ENCODE measurements at places on chromosomes 7 and 10.

DNA sequence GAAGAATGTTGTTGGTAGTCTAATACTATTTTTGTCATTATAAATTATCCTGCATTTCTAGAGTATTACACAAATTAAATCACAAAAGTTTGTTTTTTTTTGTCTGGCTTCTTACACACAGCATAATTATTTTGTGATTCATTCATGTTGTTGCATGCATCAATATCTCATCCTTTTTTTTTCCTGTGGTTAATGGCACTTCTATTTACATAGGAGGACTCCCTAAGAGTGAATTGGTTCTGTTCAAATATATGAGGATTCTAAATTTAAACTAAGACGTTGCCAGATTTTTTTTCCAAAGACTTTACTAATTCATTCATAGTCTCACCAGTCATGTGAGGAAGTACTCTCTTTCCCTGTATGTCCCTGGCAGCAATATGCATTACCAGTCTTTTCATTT, 303.3 kb downstream of the GPR37 start:
- DNase-seq = no peak

GRCh38 chr10:47449979-47450378, 33.9 kb downstream of the ANXA8 start:
- no peak for DNase-seq

GRCh38 chr7:95056107-95056739, 148.8 kb downstream of the PPP1R9A start:
- DNase-seq = no peak

- no peak for DNase-seq
Measured at GRCh38 chr7:158487631-158488151, 99.9 kb downstream of the PTPRN2 start.

GRCh38 chr10:69766161-69766910, 35.4 kb upstream of the COL13A1 start:
- no peak for DNase-seq

DNA sequence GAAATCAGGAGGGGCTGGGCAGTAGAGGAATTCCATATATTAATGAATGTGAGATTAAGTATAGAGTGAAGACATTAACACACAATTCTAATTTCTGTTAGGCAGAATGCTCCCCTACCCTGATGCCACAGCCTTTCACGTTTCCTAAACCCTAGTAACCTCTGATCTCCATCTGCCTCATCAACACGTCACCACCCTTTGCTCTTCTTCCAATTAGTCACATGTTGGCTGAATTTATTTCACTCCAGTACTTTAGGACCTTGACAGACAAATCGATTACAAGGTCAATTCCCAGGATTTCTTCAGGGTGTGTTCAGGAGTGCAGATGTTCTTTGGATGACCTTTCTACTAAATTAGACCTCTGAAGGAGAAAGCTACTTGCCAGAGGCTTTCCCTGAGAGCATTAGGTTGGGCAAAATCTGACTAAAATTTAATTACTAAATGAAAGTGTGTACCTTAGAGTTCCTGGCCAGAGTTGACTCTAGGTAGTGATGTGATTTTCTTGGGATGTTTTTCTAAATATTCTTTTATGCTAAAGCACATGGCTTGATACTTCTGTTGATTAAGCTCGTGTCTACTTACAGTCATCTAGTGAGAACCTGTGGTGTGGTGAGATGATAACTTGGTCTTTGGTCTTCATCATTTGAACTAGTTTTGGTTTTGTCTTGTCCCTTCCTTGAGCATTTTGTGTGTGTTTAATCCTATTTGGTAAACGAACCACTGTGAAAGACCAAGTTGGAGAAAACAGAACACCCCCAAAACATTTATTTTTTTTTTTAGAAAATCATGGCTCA, 12.7 kb downstream of the AGR2 start:
- no peak for DNase-seq

DNA sequence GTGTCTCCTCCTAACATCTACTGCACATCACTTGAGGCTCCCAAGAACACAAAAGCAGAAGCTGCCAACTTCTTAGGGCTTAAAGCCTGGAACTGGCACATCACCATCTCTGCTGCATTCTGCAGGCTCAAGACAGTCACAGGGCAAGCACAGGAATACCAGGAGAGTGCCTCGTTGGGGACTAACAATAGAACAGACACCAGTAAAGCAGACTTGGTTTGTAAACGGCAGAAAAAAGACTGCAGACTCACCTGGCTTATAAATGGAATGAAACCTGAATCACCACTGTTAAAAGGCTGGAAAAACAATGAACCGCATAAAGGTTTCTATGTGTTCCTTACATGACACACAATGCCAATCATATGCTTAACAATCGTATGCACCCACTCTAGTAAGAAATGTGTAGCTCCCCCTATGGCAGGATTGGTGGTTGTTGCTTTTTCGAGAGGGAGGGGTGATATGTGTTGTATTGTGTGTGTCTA, 12.8 kb downstream of the RHEB start:
- DNase-seq = no peak

DNA sequence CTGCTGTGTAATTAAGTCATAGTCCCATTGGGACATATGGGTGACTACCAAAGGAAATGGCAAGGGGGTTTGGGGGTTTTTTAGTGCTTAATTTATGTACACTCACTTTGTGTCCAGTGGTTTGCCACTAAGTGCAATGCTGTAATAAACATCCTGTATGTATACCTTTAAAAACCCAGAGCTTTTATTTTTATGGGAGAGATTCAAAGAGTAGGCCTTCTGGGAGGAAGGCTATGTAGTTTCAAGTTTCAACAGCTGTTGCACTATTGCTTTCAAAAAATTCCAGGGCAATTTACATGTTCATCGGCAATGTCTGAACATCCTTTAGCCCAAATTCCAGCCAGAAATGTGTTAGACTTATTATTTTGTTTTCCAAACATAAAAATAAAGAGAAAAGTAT, 744.7 kb downstream of the XPNPEP1 start:
- no peak for DNase-seq

DNA sequence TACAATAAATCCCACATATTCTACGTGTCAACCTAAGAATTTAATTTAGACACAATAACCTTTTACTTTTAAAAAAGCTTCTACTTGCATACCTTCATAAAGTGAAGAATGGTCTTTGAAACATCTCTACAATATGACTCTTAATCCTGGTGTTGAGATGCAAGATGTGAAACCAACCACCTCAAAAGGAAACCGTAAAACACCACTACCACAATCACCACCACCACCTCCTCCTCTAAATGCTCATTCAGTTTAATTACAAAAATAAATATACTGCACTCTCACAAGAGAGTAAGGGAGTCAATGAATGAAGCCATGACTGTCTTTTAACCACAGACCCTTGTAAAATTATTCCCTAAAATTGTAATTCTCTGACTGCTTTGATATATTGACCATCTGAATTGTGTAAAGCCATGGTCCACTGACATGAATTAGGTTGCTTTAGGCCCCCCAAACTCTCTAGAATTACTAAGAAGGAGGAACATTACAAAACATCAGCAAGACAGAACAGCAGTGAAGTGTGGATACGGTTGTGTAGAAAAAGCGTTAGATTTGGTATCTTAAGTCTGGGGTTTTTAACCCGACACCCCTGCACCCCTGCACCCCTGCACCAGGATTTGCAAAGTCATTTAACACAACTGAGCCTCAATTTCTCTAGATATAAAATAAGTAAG, 171.4 kb downstream of the SFMBT2 start:
- no peak for DNase-seq

DNA sequence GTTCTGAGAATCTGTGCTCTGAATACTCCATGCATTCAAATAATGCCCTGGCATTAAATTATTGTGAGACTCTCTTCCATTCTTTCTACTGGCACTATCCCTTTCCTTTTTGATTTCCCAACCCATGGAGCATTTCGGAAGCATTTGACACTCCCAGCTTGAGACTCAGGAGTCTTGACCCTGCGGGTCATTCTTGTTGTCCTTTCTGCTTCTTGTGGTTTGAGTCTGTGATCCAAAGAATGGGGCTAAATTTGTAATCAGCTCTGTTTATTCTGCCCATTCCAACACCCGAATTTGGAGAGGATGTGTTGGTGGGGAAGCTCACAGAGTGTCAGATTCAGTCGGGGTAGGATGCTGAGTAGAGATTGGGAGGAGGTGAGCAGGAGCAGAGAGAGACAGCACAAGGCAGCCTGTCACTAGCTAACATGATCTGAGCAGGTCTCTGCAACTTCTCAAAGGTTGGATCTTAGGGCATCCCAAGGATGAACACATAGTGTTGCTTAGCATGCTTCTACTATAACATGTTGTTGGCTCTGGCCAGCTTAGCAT, 80.4 kb upstream of the BMPER start:
- DNase-seq = no peak

GRCh38 chr10:80700252-80700651, 162.6 kb downstream of the SH2D4B start:
- no peak for DNase-seq

GRCh38 chr7:114588506-114588905, 173.9 kb downstream of the FOXP2 start:
- no peak for DNase-seq

GRCh38 chr10:60130130-60130579, 223.8 kb upstream of the CCDC6 start:
- DNase-seq = no peak

Data from neural crest cell (in vitro differentiated cells).